T-helper 1 cell treated with Interleukin-12 subunit alpha and Interleukin-12 subunit beta and Interleukin-4 antibody, amounts not matched to agents 30 ng/mL and 1 ng/mL, for 36 hours (primary cell): ENCODE measurements at places on chromosomes 4 and X. TPM values are rescaled to one million over a fixed set of nuclear protein-coding genes. Genes with fewer than 3 reads are reported as not detected.

SYNPO2 gene
- 0.93 and 0.98 TPM in 2 replicates for total RNA-seq

ADD1 gene
- total RNA-seq = 261 and 283 TPM in 2 replicates

TSR2 gene
- 33.9 and 34.8 TPM in 2 replicates for total RNA-seq

SUPT20HL2 gene
- not detected in 2 replicates for total RNA-seq

BMP3 gene
- not detected in 2 replicates for total RNA-seq

DDIT4L gene
- total RNA-seq = 2.0 and 2.4 TPM in 2 replicates

JCHAIN gene
- not detected in 2 replicates for total RNA-seq

PHOX2B gene
- total RNA-seq = not detected in 2 replicates

RADX gene
- total RNA-seq = 5.4 and 7.5 TPM in 2 replicates

FAM184B gene
- total RNA-seq = not detected in 2 replicates

GPC3 gene
- total RNA-seq = 0.07 and 0.12 TPM in 2 replicates

ADH6 gene
- total RNA-seq = not detected in 2 replicates

TMPRSS11F gene
- not detected in 2 replicates for total RNA-seq

RAI2 gene
- 0.12 TPM in 1 of 2 replicates, not detected in the other for total RNA-seq

UGT2B15 gene
- not detected in 2 replicates for total RNA-seq

ODAPH gene
- total RNA-seq = 5.9 and 6.0 TPM in 2 replicates

AGA gene
- total RNA-seq = 20.7 and 21.4 TPM in 2 replicates

MAGEA6 gene
- not detected in 2 replicates for total RNA-seq

MAGEC2 gene
- total RNA-seq = not detected in 2 replicates

CSN1S1 gene
- not detected in 2 replicates for total RNA-seq

UBA6 gene
- total RNA-seq = 75.8 and 91.7 TPM in 2 replicates

SLC2A9 gene
- 3.2 and 3.6 TPM in 2 replicates for total RNA-seq

ZCCHC18 gene
- 0.34 and 0.90 TPM in 2 replicates for total RNA-seq

SLC10A6 gene
- total RNA-seq = not detected in 2 replicates

MED28 gene
- total RNA-seq = 42.7 and 54.9 TPM in 2 replicates

G3BP2 gene
- total RNA-seq = 146 and 162 TPM in 2 replicates

SOD3 gene
- total RNA-seq = not detected in 2 replicates

PFKFB1 gene
- total RNA-seq = 0.15 and 0.56 TPM in 2 replicates

TSPAN6 gene
- 0.27 TPM in 1 of 2 replicates, not detected in the other for total RNA-seq

FOXR2 gene
- not detected in 2 replicates for total RNA-seq

PRMT9 gene
- 8.3 and 10.1 TPM in 2 replicates for total RNA-seq

GAGE12H gene
- not detected in 2 replicates for total RNA-seq

F8A2 gene
- total RNA-seq = not detected in 2 replicates

ZDHHC15 gene
- total RNA-seq = not detected in 2 replicates

ENAM gene
- not detected in 2 replicates for total RNA-seq

KIF4A gene
- total RNA-seq = 29.6 and 30.0 TPM in 2 replicates
